Hematopoietic multipotent progenitor cell treated with erythropoietin and hydrocortisone succinate and interleukin-3 and kit ligand, for 17 days (in vitro differentiated cells): ENCODE measurements at places on chromosomes 2 and 18.

DNA sequence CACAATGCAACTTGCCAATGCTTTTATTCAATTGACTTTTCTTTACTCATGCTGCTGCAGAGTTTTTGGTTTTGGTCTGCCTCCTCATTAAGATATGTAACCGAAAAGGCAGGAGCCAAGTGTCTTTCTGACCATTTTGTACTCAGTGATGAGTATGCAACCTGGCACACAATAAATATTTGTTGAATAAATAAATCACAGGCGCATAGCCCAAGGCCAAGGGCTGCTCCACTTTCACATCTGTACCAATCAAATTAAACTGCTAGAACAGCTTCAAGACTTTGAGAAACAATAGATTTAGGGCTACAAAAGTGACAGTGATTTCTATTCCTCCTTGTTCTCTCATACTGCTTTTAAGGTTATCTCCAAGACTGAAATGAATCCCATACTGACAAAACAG is 828.2 kb downstream of the RNF144A start:
- no peak for DNase-seq

- DNase-seq = no peak
Measured at GRCh38 chr18:76963936-76964335, 141.6 kb downstream of the ZNF236 start.

DNA sequence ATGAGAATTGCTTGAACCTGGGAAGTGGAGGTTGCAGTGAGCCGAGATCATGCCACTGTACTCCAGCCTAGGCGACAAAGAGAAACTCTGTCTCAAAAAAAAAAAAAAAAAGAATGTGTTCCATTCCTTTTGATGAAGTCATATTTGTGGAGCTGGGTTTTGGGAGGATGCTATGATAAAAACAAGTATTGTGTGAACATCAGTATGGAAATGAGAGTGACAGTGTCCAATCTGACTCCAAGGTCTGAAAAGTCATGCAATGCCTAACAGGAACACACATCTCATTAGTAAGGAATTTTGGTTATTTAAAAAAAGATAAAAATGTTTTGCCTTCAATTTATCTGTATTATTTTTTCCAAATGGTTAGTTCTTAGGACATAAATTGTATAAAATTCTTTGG is 11.8 kb downstream of the GCFC2 start:
- no peak for DNase-seq

DNA sequence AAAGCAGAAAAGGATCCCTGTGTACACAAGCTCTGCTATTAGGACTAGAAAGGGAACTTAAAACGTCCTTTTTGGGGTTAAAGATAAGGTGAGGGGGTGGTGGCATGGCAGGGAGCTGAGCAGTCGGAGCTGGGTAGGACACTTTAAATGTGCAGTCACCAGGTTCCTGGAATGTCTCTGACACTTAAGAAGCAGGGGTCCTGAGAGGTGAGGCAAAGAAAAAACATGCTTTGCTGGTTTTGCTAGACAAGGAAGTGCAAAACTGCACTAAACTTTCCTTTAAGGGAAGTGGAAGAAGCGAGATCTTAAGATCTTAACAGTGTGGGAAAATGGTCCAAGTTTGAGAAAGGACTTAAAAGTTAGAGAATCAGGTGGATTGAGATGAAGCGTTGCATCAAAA is 99.5 kb upstream of the MAP3K20 start:
- DNase-seq = no peak

GRCh38 chr2:182142062-182142461 is 156.4 kb downstream of the PPP1R1C start:
- no peak for DNase-seq

GRCh38 chr2:239948100-239948881 is 76.9 kb downstream of the NDUFA10 start:
- no peak for DNase-seq

- DNase-seq = no peak
Measured at GRCh38 chr2:118498943-118499342, 348.5 kb downstream of the EN1 start.

DNA sequence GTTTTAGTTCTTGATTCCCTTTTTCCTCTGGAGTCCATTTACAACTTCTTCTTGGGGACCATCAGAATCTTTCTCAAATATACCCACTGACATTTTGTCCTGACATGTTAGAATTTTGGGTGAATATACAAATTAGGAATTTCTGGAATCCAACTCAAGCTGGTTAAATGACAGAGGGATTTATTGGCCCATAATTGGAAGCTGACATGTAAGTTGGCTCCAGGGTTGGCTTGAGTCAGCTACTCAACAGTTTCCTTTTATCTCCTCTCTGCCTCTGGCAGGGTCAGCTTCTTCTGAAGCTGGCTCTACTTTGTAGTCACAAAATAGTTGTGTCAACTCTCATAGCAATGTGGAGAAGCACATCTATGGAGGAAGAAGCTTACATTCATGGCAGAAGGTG is 36.6 kb upstream of the PPP1R1C start:
- no peak for DNase-seq
